ENCODE measurements at places on chromosomes 6 and 20.

DNA sequence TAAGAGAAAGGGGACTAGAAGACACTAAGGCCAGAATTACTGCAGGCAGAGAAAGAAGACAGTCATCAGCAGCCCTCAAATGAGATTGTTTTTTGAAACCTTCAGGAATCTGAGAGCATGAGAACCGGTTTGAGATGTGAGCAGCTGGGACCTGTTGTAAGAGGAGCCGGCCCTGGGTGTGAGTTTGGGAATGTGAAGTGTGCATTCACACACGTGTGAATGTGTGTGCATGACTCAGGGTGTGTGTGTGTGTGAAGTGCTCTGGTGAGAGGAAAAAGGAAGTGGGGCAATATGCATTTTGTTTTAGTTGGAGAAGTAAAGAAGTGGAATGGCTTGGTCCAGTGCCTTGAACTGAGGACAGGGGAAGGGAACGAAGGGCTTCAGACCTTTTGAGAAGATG, 4.3 kb downstream of the SCUBE3 start:
- no peak for DNase-seq

- DNase-seq: peak; percentile 37
Observed at GRCh38 chr6:157184202-157185015, 138.9 kb downstream of the TMEM242 start.

- no peak for DNase-seq
Observed at GRCh38 chr6:43328528-43328927, 19.9 kb upstream of the CRIP3 start.

DNA sequence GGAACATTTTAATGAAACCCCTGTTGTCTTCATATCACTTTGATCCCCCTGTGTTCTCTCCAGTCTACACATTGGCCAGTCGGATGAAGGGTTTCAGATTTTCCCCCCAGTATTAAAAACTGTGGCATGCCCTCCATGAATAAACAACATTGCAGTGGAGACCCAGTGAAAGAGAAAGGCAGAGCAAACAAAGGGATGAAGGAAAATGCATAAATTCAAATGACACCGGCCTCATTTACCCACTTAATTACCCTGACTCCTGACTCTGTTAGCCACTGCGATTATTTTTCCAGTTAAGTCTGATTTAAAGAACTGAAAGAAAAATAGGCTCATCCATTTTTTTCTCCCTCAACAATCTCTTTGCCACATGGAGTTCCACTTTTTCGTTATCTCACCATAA, 569.2 kb downstream of the TFAP2B start:
- no peak for DNase-seq

- no peak for DNase-seq
Observed at GRCh38 chr6:7974938-7975763, 64.6 kb upstream of the TXNDC5 start.

DNA sequence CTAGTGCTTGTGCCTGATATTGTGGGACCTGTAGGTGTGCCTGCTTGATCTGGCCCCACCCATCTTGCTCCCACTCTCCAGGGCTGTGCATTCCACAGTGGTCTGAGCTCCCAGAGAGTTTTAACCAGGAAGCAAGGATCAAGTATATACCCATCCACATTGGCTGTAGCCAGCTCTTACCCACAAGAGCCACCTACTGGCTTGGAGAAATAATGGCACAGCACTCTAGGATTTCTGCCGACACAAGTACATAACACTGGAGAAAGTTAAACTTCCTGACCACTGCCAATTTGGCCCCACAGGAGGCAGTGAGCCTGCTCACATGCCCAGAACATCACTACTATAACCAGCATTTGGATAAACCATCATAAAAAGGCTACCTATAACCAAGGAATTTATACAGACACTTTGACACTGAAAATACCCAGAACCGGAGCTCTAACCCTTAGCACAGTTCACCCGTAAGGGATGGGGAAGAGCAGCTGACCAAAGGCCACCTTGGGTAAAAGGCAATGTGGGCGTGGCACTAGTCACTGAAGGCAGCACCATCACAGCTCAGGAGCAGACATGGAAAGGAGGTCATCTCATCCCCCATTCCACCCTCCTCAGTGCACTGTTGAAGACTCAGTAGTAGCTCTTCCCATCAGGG, 440.4 kb downstream of the BTBD3 start:
- no peak for DNase-seq

- DNase-seq: no peak
Observed at GRCh38 chr6:118761645-118762044, 110.3 kb upstream of the CEP85L start.
